Fibroblast of the conjunctiva (primary cell): ENCODE measurements at places on chromosomes 5 and 9.
A peak's percentile ranks its signal among the peaks of the same experiment; 100 is the strongest.

GRCh38 chr5:78592735-78593386 lies 55.7 kb downstream of the LHFPL2 start:
- no peak for DNase-seq

GRCh38 chr9:121640076-121640475 lies 11.4 kb upstream of the DAB2IP start:
- DNase-seq = no peak

DNA sequence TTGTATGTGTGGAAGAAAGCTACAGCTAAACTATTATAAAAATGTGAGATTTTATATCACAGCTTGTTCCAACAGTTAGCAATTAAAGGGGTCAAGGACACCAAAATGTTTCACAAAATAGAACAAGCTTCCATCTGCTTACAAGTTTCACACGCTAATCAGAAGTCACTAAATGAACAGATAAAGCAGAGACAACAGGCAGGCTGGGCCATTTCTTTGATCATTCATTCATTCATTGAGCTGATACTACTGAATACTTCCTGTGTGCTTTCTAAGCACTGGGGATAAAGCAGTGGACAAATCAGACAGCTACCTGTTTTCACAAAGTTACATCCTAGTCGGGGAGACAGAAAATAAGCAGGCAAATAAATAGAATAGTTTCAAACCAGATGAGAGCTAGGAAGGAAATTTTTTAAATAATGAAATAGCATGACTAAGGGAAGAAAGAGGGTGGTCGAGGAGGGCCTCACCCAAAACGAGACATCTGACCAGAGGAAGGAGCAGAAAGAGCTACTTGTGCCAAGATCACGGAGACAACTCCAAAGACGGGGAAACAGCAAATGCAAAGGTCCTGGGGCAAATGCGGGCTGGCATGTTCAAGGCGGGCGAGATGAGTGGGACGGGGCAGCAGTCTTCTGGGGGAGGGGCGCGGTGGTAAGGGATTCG lies 1.2 kb downstream of the MAPK9 start:
- DNase-seq = no peak

GRCh38 chr9:77597057-77597456 lies 51.1 kb downstream of the GNA14 start:
- DNase-seq = no peak

DNA sequence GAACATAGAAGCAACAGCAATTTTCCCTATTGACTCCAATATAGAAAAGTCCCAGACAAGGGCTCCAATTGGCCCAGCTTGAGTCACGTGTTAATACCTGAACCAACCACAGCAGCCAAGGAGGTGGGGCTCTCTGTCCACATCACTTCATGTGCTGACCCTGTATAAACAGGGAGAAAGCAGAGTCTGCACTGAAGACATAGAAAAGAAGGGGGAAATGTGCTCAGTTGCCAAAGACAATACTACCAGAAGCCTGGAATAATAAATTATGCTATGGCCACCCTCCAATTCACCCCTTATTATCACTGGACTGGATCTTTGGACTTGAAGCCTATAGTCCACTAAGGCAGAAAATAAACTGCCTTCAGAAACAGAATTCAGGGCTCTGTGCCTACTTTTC lies 275.4 kb downstream of the EPB41L4A start:
- no peak for DNase-seq

GRCh38 chr9:128068386-128069205 lies 564 bp downstream of the SLC25A25 start:
- no peak for DNase-seq

- no peak for DNase-seq
Measured at GRCh38 chr9:78677326-78677725, 380.4 kb downstream of the PSAT1 start.

DNA sequence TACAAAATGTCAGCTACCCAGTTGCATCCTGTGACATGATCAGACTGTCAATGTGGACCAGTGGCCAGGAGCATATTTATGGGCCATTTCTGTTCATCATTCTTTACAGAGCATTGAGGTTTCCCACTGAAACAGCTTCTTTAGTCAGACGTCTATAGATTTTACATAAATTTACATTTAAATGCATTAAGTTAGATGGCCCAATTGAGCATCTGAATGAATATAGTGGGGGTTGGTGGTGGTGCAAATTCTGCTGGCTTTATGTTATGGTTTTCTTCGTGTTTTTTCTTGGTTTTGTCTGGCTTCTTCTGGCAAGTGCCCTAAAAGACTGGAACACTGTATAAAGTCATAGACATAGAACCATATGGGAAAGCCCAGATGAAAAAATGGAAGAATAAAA lies 214.1 kb downstream of the PJA2 start:
- no peak for DNase-seq

DNA sequence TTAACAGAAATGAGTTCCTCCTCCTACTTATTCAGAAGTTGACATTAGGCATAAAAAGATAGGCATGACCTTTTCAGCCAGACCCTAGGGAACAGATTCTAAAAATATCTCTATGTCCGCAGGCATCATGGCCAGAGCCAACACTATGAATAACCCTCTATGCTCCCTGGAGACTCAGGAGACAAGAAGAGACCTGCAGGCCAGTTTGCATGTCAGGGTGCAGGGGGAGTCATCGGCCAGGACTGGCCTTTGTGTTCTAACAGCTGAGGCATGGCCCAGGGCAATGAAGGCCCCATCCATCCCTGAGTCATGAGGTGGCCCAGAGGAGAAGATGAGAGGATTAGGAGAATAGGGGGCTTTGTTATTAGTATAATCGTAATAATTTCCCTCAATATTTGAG lies 93.8 kb downstream of the TMEM215 start:
- no peak for DNase-seq

GRCh38 chr9:70617033-70617828 lies 202.8 kb upstream of the KLF9 start:
- no peak for DNase-seq

- no peak for DNase-seq
Measured at GRCh38 chr5:138955671-138956295, 80.6 kb upstream of the LRRTM2 start.

- no peak for DNase-seq
Measured at GRCh38 chr5:37940931-37941623, 101.2 kb upstream of the GDNF start.

GRCh38 chr9:137270929-137271695 lies 6.4 kb upstream of the TOR4A start:
- DNase-seq = no peak

DNA sequence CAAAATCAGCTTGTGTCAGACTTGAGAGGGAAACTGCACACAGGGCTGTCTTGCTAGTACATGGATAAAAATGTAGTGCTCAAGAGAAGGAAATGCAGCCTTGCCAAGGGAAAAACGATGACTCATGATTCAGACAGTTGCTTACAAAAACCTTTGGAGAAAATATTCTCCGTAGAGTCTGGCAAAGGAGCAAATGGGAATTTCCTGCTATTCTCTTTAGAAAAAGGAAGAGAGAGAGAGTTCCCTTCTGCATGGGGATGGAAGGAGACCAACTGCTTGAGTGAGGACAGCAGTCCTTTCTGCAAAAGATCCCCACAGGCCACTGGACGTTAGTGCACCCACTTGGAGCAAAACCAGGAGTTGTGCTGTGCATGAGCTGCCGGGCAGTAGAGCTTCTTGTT lies 7.6 kb downstream of the IFNB1 start:
- peak; percentile 90 for DNase-seq

- no peak for DNase-seq
Measured at GRCh38 chr9:127065592-127065991, 56.8 kb downstream of the ANGPTL2 start.

- DNase-seq = no peak
Measured at GRCh38 chr9:119795395-119795794, 426.2 kb upstream of the BRINP1 start.

DNA sequence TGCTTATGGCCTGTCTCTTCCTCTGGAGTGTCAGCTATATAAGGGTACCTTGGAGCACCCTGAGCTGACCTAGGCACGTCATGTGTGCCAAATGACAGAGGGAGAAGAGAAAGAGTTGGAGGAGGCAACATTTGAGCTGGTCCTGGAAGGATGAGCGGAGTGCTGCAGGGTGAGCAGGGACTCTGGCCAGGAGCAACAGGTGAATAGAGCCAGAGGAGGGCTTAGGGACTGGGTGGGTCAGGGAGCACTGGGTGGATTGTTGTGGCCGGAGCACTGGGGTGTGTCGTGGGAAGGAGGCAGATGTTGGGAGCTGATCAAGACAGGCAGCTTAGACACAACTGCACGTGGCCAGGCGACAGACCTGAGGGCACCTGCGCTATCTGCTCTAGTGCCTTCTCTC lies 43.6 kb downstream of the TSPAN17 start:
- DNase-seq = no peak

GRCh38 chr5:133794771-133795415 lies 173.5 kb downstream of the C5orf15 start:
- DNase-seq = no peak

- no peak for DNase-seq
Measured at GRCh38 chr5:164741376-164741775, 1236.0 kb downstream of the MAT2B start.

- no peak for DNase-seq
Measured at GRCh38 chr5:147479444-147479843, 30.4 kb downstream of the DPYSL3 start.

- DNase-seq = peak; percentile 77
Measured at GRCh38 chr5:139273572-139274289, 19.8 kb upstream of the MATR3 start.

GRCh38 chr9:17730899-17731298 lies 152.0 kb downstream of the SH3GL2 start:
- no peak for DNase-seq

DNA sequence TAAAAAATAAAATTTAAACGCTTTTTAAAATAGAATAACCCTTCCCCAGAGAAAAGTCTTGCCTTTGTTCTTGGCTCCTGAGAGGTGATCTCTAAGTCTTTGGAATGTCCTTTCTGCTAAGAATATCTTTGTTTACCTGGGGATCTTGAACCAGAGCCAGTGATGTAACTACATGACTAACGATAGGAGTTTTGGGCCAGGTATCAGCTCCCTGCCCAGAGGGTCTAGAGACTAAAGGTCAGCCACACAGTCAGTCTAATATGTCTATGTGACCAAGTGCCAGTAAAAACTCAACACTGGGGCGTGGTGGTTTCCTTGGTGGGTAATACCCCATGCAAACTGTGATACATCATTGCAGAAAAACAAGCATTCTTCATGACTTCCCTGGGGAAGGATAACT lies 1351.9 kb upstream of the C9orf72 start:
- no peak for DNase-seq

GRCh38 chr9:19145881-19146280 lies 18.6 kb upstream of the PLIN2 start:
- DNase-seq = no peak

GRCh38 chr5:133918731-133919130 lies 49.7 kb downstream of the C5orf15 start:
- no peak for DNase-seq

GRCh38 chr5:146607659-146608332 lies 91.8 kb upstream of the GPR151 start:
- no peak for DNase-seq

DNA sequence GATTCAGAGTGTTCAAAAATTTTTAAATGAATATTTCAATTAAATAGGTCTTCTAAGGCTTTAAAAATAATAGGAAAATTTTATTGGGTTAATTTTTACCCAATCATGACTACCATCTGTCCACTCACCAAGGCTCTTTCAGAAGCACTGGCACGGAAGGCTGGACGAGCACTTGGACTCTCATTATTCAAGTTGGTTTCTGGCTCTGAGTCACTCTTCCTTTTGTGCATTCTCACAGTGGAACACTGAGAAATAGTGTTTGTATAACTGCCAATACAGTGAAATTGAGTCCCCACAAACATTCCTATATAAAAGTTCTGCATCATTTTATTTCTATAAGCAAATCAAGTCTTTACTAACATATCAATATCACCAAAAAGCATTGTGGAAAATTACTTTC lies 1149.0 kb downstream of the EFNA5 start:
- DNase-seq = peak; percentile 31

DNA sequence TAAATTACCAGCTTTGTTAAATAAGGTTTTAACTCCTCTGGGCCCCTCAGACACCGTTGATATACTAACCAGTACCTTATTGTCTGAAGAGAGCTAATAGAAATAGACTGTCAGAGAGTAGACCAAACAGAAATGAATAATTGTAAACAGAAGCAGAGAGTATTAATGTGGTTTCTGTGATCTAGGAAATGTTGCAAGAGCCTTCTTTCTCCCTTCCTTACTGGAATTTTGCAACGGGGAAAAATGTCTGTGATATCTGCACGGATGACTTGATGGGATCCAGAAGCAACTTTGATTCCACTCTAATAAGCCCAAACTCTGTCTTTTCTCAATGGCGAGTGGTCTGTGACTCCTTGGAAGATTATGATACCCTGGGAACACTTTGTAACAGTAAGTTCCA lies 5.1 kb downstream of the TYRP1 start:
- no peak for DNase-seq

- no peak for DNase-seq
Measured at GRCh38 chr9:120291050-120291449, 288.9 kb downstream of the CDK5RAP2 start.
